Stimulated activated CD8-positive, alpha-beta memory T cell treated with anti-CD3 and anti-CD28 coated beads, Interleukin-4, amount 100 ng/mL, for 4 hours (primary cell): ENCODE measurements at places on chromosomes 2 and 18.

DNA sequence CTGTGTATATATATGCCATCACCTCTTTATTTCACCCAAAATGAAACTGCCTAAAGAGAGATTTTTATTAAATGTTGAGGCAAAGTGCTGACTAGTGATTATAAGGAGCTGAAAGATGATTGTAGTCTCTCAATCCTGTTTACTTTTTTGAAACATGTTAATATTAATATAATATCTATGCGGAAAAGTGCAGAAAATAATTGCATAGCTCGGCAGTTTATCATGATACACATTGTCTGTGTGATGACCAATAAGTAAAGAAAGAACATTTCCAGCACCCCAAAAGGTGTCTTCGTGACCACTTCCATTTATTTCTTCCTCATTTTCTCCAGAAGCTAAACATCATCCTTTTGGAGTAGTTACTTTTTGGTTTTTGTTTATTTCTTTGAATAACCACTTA lies 99.0 kb downstream of the BIRC6 start:
- no peak for DNase-seq

DNA sequence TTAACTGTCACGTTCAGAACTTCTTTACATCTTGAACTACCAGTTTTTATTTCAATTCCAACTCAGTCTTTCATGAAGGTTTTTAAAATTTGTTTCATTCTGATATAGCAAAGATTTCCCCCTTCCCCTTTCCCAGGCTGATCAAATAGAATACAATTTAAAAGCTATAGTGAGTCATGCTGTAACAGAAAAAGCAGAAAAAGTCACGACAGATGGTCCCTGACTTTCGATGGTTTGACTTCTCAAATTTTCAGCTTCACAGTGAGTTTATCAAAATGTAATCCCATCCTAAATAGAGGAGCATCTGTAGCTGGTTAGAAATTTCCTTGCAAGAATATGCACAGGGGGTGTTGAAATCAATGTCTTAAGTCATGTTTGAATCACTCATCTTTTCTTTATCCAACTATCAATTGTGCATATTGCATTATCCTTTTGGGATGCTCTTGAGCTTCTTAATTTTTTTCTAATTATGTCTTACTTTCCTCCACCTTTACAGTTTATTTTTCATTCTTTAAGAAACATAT lies 500.3 kb downstream of the LRP1B start:
- no peak for DNase-seq

GRCh38 chr2:159046966-159047365 lies 78.5 kb downstream of the TANC1 start:
- no peak for DNase-seq

DNA sequence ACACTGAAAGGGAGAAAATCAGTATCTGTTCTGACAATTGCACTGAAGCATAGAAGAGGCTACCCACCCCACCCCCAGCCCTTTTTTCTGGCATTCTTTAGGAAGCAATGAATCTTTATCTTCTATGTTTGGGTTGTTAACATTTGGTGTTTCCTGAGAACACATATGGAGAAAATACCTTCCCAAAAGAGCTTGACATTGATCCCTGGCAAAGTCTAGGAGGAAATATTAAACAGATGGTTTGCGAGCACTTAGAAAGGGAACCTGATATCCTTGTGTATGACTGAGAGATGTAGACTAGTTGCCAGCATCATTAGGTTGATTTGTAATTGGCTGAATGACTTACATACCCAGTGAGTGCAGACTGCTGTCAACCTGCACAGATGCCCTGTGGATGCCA lies 42.9 kb downstream of the DOK1 start:
- DNase-seq = no peak

- DNase-seq = no peak
Measured at GRCh38 chr2:138147796-138148195, 183.5 kb downstream of the HNMT start.

DNA sequence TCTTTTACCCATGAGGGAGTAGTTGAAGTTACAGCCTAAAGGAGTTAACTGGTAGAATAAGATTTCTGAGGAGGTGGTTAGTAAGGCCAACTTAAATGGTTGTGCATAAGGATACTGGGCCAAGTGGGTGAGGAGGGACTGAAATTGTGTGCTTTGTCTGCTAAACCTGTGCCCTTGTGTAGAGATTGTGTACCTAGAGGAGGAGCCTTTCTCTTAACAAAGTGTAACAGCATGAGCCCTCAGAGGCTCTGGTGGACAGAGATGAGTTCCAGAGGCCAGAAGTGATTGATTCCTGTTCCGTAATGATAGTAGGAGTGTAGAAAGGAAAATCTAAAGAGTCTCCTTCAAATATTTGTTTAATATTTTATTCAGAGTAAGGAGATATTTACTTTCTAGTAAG lies 42.9 kb downstream of the OTX1 start:
- DNase-seq = no peak

DNA sequence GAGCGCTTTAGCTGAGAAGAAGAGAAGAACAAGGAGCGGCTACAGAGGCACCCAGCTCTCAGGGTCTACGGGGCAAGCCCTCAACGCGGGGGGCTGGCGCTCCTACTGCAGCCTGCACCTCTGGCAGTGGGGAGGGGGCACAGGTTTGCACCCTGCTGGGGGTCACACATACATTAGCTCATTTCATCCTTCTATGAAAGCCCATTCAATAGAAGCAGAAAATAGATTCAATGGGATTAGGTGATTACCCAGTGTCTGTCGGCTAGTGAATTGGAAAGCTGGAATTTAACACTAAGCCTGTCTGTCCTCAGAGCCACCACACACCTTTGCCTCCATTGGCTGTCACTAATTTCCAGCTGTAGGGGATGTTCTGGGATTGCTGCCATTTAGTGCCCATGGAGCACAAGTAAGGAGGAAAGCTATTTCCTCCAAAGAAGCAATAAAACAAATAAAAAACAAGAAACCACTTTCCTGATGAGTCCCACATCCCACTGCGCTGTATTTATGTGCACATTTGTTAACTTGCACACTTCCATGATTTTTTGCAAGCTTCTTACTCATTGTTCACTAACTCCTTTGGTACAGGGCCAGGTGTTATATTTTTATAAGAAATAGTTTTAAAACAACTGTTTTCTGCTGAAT lies 319.6 kb upstream of the REV1 start:
- DNase-seq = no peak

DNA sequence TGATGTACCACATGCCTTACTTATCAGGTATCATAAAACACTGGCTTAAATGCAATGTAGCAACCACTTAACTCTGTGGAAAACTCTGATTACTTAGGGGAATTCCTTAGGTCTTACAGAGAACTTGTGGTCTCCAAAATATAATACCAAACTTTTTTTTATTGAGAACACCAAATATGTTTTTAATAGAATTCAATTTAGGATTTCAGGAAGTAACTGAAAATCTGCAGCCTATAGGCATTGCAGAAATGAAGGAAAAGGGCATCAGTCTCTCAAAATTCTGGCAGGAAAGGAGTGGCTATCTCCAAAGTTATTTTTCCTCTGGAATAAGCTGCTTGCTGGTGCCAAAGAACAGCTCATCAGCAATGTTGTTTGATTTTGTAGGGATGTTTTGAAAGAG lies 105.3 kb upstream of the UGP2 start:
- no peak for DNase-seq

DNA sequence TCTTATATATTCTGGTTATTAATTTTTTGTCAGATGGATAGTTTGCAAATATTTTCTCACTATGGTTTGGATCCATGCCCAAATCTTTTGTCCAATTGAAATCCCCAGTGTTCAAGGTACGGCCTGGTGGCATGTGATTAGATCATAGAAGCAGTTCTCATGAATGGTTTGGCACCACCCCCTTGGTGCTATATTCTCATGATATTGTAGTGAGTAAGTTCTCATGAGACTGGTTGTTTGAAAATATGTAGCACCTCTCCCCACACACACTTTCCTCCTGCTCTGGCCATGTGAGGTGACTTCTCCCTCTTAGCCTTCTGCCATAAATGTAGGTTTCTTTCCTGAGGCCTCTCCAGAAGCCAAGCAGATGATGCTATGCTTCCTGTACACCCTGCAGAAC lies 107.7 kb upstream of the KYNU start:
- no peak for DNase-seq

DNA sequence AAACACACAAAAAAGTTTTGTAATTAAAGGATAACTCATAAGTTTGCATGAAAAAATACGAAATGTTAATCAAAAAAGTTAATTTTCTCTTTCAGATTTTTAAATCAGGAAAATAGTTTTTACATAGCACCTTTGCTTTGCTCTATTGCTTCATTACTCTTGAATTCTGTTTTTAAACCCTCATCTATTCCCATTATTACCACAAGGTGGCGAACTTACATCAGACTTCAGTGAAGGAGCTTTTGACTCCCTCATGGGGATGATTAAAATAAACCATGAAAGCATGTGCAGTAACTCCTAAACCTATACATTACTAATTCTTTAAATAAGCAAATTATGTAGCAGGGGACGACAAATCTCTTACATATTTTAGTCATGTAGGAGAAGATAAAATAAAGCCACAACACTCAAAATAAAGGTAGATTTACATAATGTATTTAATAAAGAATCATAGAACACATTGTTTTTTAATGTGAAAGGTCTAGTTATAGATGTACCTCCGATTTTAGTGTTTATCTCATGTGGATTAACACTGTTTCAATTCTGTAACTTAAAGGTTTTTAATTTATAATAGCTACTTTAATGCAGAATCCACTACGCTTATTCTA lies 105.2 kb downstream of the NETO1 start:
- DNase-seq = no peak

DNA sequence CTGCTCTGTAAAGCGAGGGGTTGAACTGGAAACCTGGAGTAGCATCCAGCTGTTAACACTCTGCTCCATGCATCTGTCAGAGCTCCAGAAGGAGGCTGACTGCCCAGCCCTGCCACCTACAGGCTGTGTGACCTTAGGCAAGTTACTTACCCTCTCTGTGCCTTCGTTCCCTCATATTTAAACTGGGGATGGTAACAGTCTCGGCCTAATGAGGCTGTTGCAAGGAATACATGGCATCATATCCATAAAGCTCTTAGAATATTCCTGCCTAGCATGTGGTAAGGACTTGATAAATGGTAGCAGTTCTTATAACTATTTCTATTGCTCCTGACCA lies 80.6 kb downstream of the LRRFIP1 start:
- DNase-seq = no peak

DNA sequence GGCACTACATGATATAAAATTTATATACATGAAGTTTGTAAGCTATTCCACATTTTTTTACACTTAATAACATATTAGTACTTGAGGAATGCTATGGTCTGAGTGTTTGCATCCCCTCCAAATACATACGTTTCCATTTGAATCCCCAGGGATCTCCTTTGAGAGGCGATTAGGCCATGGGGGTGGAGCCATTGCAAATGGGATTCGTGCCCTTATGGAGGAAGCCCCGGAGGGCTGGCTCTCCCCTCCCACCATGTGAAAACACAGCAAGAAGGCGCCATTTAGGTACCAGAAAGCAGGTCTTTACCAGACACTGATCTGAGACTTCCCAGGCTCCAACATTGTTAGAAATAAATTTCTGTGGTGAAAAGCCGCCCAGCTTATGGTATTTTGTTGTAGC lies 20.8 kb upstream of the MBP start:
- no peak for DNase-seq

- no peak for DNase-seq
Measured at GRCh38 chr2:136399667-136400289, 281.8 kb upstream of the CXCR4 start.

DNA sequence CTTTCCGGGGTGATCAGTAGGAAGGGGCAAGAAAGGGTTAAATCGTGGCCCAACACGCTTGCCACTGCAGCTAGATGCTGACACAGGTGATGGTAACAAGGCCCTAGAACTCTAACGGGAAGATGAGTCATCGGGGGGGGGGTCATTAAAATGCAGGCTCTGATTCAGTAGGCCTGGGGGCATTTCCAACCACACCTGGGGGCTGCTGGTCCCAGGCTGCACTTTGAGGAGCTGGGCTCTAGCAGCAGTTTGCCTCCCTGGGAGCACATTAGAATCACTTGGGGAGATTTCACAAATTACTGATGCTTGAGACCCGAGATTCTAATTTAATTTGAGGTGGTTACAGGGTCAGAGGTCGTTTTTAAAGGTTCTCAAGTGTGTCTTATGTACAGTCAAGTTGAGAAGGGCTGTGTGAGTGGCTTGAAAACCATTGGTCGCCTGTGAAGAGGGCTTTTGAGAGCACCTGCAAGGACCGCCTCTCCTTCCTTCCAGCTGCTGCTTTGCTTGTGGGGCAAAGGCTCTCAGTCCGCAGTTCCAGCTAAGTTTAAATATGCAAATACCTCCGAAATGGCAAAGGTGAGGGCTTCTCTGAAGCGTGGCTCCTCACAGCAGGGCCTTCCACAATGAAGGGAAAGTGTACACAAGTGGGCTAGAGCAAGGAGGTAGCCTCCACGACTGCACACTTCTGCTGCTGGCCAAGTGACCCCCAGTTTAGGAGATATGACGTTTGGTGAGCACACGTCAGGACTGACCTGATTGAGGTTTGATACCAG lies 128.0 kb upstream of the MSH6 start:
- DNase-seq = no peak

GRCh38 chr2:169348321-169349024 lies 13.9 kb downstream of the LRP2 start:
- no peak for DNase-seq

GRCh38 chr18:30903566-30903965 lies 139.0 kb downstream of the DSC3 start:
- no peak for DNase-seq
